ENCODE measurements at places on chromosomes 11 and 22.

DNA sequence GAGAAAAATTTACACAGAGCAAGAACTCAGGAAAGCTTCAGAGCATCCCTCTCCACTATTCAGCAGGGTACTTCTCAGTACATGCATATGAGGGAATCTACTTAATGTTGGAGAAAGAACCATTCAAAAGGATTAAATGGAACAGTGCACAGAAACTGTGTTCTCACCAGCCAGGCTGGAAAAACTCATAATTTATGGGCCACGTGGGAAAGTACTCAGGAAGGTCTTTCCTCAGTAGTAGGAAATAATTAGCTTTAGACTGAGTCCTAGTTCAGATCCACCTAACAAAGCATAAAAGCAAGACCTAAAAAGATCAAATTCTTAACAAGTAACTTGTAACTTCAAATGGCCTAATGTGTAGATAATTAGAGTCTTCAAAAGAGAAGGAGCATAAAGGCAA, 134.0 kb downstream of the FAM76B start:
- no peak for DNase-seq

GRCh38 chr11:19589567-19590260, 122.9 kb upstream of the NAV2 start:
- DNase-seq = no peak

DNA sequence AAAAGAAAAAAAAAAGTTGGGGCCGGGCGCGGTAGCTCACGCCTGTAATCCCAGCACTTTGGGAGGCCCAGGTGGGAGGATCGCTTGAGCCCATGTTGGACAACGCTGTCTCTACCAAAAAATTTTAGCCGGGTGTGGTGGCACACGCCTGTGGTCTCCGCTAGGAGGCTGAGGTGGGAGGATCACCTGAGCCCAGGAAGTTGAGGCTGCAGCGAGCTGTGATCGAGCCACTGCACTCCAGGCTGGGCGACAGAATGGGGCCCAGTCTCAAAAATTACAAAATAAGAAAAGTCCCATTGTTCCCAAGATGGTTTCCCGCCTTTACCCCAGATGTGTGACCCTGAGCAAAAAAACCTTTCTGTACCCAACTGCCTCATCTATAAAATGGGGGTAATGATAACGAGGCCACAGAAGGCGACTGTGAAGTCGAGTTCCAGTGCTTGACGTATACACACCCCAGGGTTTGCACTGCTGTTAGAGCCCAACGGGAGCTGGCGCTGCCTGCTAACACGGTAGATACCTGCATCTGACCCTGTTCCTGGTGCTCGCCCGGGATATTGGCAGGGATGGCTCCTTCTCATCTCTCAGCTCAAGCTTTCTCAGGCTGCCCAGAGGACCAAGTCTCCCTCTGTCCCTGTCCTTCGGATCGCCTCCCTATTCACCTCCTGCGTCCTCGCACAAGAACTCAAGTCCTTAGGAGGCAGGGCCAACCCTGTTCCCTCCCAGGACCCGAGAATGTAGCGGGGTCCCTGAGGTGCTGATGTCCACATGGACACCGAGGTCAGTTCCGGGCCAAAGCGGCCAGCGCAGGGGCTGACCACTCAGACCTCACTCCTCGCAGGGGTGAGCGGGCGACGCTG, 1.1 kb upstream of the RPLP2 start:
- DNase-seq = peak; percentile 88

GRCh38 chr22:42493393-42493792, 26.2 kb downstream of the RRP7A start:
- DNase-seq = no peak

DNA sequence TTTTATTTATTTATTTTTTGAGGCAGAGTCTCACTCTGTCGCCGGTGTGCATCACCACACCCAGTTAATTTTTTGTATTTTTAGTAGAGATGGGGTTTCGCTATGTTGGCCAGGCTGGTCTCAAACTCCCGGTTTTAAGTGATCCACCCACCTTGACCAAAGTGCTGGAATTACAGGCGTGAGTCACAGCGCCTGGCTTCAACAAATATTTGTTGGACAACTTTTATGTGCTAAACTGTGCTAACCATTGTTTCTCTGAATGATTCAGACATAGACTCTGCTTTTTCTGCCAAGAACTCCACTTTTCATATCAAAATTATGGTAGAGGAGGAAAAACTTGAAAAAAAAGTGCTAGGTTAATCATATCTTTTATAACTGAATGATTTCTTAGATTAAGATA, 36.3 kb downstream of the MMP7 start:
- peak; percentile 15 for DNase-seq

DNA sequence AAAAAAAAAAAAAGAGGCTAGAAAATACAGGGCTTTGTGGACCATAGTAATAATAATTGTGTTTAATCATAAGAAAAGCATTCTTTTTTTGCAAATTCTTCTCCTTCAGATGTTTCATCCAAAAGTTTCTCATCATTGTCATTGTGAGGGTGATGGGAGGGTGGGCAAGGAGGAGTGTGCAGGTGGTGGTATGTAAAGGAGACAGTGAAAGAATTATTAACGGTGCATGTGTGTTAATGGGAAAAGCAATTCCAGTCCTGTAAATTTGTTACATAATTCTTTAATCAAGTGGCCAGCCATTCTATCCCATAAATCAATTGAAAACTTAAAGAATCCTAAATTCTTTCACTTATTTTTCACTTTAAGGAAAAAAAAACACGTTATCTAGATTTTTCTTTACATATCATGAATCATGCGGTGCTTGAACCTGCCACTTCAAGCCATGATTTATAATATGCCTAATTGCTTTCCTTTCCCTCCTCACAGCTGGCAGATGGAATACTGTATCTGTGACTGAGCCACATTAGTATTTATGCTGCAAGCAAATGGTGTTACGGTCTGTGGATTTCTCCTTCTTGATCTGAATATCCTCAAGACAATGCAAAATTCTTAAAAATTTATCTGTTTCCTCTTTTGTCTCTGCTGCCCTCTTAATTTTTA, 318.5 kb downstream of the JRKL start:
- DNase-seq = no peak

- DNase-seq = peak; percentile 87
These were observed 1.5 kb downstream of the MIAT start for GRCh38 chr22:26658671-26659478.

Data from AG20443 (cell line).